Frontal cortex (tissue), 4 donors: ENCODE measurements at places on chromosomes 11 and 22.

DNA sequence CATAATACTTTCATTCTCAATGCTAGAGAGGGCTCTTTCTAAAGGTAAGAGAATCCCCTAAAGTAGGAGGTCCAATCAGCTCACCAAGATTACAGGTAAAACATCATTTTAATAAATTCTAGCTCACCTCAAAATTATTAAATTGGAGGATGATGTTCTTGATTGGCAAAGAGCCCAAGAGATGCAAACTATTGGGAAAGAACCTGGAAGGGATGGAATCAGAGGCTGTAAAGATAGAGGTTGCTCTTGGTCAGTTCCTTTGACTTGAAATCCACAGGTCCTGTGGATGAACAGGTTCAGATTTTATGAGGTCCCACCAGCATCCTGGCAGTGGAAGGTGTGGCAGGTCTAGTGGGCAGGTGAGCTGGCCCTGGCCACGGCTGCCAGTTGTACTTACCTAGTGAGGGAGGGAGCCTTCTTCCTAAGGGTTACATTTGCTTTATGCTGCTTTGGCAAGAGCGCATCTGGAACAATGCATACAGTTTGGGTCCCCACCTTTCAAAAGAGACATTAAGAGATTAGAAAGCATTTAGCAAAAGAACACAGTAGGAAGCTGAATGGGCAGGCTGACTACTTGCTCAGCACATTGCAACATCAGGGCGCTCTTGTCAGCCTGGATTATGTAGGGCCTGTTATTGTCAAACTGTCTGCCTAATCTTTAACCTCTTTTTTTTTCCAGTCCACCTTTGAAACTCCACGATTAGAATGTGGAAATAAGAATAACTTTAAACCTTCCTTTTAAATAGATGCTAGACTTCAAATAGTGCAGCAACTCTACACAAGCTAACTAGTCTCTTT is 97.0 kb downstream of the RDX start:
- DNase-seq = no peak

DNA sequence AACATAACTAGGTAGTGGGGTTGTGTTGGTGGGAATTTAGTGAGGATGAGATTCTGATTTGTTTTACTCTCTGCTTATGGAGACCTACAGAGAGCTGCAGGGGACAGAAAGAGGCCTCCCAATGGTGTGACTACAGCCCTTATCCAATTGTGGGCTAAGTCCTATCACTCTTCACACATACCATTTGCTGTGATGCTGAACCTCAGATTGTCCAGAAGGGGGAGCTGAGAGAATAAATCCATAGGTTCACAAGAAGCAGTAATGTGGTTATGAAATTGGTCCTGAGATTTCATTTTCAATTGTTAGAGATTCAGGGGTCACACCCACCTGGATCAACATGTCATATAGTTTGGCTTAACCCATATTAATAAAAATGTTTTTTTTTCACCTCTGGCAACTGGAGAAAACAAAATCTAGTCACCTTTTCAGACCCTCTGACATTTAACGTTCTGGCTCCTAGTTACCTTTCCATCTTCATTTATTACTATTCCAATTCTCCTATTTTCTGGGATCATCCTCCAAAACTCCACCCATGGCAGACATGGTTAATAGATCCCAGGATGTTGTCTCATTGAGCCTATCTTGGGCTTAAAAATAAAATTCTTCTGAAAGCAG is 53.3 kb upstream of the PTPN5 start:
- no peak for DNase-seq

GRCh38 chr11:11504071-11504470 is 117.7 kb downstream of the GALNT18 start:
- no peak for DNase-seq

GRCh38 chr11:2395856-2396255 is 4.7 kb upstream of the TSSC4 start:
- no peak for DNase-seq

- DNase-seq = no peak
Measured at GRCh38 chr22:50312371-50312770, 4.9 kb upstream of the PLXNB2 start.

DNA sequence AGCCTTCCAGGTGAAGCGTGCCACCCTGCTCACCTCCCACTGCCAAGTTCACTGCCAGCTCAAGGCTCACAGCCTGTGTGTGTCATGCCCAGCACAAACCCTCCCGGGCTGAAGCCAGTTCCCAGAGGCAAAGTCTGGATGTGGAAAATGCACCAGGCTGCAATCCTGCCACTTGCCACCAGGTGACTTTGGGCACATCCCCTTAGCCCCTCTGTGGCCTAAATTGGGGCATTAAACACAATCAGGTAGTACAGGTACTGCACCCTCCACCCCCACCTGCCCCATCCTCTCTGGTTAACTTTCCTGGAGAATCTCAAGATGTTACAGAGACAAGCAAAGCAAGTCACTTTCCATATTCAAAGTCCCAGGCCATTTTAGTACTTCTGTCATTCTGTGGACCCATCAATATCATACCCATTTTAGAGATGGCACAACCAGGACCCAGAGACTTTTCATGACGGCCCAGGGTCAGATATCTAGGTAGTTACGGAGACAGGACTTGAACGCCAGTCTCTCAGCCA is 1.8 kb upstream of the RASD2 start:
- no peak for DNase-seq

GRCh38 chr22:42431401-42432019 is 693 bp downstream of the NFAM1 start:
- DNase-seq = no peak

- no peak for DNase-seq
Measured at GRCh38 chr11:130144861-130145281, 14.7 kb upstream of the ST14 start.

DNA sequence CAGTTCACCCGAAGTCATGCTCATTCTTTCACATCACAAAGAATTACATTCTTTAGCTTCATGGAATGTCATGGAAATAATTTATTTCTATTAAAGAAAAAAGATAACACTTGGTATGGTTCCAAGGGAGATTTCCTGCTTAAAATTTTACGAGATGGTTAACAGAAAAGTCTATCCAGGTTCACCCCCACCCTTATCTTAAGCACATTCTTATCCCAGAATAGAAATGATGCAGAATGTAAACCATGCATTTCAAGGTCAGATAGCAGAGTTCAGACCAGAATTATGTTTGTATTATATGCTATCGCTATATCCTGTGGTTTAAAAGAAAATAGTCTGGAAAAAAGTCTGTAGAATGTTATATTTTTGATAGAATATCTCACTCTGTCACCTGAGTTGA is 58.7 kb downstream of the GAS2 start:
- DNase-seq = no peak

DNA sequence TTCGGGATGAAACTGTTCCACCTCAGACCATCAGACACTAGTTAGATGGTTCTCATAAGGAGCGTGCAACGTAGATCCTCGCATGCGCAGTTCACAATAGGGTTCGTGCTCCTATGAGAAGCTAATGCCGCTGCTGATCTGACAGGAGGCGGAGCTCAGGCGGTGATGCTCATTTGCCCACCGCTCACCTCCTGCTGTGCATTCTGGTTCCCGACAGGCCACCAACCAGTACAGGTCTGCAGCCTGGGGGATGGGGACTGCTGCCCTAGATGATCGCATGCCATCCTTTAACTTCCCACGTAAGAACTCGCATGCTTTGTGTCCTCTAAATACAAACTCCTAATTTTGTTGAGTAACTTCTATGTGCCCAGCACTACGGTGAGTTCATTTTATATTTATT is 62.6 kb downstream of the EFCAB6 start:
- no peak for DNase-seq

- DNase-seq = no peak
Measured at GRCh38 chr11:45769960-45770359, 35.0 kb upstream of the SLC35C1 start.

GRCh38 chr11:59842316-59842715 is 3.0 kb downstream of the CBLIF start:
- DNase-seq = no peak

GRCh38 chr22:39522567-39523300 is 2.4 kb downstream of the ATF4 start:
- DNase-seq = peak; percentile 52

GRCh38 chr11:116384876-116385275 is 387.9 kb downstream of the BUD13 start:
- no peak for DNase-seq

GRCh38 chr11:118260353-118260752 is 3.7 kb downstream of the MPZL2 start:
- no peak for DNase-seq

DNA sequence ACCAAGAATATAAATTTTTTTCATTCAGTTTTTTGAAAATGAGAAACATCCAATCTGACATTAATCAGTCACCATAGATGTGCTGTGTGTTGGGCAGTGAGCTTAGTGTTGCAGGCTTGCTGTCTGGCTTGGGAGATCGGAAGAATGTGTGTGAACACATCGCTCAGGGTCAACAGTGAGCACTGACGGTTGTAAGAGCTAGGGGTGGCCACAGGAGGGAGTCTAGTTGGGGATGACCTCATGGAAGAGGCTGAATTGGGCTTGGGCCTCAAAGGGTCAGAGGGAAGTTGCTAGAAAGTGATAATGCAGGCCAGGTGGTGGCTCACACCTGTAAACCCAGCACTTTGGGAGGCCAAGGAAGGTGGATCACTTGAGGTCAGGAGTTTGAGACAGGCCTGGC is 375.4 kb downstream of the DDX10 start:
- DNase-seq = no peak

DNA sequence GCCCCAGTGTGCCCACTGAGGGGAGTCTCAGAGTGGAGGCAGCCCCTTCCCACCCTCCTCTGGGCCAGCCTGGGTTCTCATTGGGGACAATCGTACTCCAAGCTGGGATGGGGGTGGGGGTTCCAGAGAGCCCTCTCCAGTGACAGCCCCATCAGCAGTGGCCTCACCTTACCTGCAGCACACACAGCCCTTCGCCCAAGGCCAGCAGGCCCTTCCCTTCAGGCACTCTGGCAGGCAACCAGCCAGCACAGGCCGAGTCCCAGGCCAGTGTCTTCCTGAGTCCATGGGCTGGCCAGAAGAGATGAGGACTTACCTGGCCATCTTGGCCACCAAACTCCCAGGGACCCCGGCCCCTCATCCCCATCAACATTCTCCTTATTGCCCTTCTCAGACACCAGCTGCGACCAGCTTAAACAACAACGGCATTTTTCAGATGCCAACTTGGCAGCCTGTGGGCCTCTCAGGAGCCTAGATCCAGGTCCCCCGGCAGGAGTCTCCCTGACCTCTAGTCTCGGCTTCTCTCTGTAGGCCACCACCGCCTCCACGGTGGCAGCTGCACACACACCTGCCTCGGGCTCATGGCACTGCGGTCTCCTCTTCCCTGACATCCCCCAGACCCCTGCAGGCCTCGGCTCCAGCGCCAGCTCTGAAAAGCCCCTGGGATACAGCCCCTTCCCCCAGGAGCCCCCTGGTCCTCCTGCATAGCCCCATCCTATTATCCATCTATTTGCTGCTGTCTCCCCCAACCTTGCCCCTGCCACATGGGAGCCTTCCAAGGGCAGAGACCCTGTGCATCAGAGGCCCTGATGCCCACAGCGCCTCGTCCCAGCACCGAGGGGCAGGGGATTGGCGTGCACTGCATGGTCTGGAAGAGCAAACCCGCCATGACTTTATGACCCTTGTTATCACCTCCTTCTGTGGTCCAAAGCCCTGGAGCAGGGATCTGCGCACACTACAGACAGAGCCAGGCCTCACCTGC is 111.2 kb upstream of the FGF3 start:
- no peak for DNase-seq

- no peak for DNase-seq
Measured at GRCh38 chr11:73426219-73426850, 50.1 kb downstream of the RELT start.

DNA sequence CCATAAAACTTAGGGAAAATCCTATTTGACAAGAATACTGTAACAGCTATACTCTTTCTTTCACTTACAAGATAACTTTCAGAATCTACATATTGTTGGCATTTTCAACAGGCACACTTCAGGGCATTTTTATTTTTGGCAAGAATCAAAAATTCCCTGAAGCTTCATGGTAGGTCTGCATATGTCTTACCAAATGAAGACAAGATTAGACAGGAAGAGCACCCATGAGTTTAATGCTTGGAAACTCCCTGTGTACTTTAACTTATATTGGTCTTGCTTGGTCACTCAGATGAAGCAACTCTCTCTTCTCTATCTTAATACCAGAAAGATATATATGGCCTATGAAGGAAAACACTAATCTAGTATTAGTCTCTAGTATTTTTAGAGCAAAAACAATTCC is 137.7 kb downstream of the ATG16L2 start:
- no peak for DNase-seq
